ENCODE measurements at places on chromosomes 12 and 14. TPM values are rescaled to one million over a fixed set of nuclear protein-coding genes. Genes with fewer than 3 reads are reported as not detected.

GRCh38 chr12:30764251-30764650, 9.5 kb upstream of the CAPRIN2 start:
- no peak for DNase-seq

DNA sequence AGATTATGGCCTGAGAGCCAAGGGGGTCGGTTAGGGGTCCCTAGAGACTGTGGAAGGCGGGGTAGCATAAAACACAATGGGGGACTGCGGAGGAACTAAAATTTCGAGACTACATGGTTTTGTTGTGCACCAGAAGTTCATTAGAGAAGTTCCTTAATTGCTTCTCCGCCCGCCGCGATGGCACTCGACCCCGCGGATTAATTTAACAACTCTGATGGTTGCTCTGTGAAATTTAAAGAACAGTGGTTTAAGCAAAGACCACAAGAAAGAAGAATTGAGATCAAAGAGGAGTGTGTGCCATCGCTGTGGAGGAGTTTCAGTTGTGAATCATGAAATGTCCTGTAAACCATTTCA, 1.4 kb upstream of the CCDC88C start:
- DNase-seq: no peak

DNA sequence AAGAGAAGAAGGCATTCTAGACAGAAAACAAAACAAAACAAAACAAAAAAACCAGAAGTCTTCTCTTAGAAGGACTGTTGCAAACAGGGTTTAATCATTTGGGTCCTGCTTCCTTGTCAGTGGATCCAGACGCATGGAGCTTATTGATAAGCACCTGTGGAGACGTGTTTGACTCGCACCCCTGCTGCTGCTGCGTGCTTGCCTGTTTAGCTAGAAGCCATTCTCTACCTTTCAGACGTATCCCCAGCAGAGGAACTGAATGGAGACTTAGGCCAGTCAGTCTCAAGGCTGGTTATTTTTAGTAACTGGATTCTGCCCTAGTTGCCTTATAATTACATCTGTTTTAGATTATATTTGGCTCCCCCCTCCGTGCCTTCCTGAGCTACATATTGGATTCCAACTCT, 186.1 kb upstream of the EEA1 start:
- DNase-seq: no peak

DNA sequence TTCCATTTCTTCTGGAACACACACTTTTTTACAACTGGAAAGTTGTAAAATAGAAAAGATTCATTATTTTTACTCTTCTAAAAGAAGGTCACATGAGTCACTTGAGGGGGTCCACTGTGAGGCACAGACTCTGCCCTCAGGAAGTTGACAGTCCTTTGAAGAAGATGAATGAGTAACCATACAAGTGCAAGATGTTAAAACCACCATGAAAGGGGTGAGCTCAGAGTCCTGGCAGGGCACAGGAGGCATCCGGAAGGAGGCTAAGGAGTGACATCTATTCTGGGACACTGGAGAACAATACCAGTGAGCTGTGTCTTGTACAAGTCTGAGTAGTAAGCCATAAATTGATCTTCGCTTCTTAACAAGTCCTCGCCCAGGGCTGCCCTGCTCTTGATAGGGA, 126.0 kb upstream of the FRMD6 start:
- no peak for DNase-seq

GRCh38 chr14:83607682-83608081, 1922.3 kb upstream of the FLRT2 start:
- no peak for DNase-seq

GRCh38 chr14:36950812-36951211, 221.6 kb downstream of the SLC25A21 start:
- no peak for DNase-seq

DNA sequence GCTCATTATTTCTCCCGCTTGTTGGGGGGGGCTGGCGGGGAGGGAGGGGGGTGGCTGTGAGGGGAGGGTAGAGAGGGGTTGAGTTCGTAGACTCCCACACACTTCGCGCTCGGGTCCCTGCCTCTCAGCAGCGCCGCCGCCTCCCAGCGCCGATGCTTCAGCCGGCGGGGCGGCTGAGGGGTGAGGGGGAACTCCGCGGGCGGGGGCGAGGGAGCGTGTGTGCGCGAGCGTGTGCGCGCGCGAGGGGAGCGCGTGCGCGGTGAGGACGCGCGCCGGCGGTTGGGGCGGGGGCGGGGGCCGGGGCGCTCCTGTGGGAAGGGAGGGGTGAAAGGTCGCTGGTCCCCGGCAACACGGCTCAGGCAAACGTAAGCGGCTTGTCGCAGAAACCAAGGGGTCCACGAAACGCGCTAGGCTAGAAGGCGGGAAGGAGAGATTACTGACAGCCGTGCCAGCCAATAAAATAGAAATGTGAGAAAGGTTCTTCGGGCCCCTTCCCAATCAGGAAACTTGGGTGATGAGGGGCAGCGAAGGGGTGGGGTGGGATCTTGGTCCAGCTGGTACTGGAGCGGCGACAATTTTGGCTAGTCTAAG, 343 bp upstream of the NOVA1 start:
- peak; percentile 73 for DNase-seq

- no peak for DNase-seq
Measured at GRCh38 chr14:63468294-63468693, 74.9 kb downstream of the PPP2R5E start.

DNA sequence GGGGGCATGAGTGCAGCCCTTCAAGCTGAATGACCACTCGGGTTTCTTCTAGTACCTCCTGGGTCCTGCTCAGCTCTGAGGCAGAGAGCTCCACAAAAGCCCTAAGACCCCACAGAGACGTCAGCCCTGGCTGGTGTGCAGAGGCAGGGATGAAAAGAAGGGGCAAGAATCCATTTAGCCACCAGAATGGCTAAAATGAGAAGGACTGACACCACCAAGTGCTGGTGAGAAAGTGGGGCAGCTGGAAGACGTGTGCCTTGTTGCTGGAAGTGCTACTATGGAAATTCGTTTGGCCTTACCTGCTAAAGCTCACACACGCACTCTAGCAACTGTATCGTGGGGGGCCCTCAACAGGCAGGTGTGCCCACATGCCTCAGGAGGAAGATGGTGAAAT, 26.7 kb downstream of the RILPL1 start:
- no peak for DNase-seq

DNA sequence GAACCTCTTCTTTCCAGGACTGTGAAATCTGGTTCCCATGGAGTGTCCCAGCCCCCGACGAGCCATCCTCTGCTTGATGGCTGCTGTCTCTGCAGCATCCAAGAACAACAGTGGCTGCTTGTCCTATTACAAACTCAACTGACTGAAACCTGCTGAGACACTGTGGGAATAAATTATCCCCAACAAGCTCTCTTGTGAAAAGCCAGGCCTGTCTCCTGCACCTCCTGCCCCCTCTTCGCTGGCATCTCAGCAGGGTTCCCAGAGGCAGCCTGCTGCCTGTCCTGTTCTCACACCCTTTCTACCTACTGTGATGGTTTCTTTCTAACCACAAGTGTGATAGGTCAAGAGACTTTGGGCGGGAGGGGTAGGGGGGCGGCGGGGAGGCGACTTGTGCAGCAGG, 180.2 kb downstream of the TSPAN9 start:
- DNase-seq: no peak

DNA sequence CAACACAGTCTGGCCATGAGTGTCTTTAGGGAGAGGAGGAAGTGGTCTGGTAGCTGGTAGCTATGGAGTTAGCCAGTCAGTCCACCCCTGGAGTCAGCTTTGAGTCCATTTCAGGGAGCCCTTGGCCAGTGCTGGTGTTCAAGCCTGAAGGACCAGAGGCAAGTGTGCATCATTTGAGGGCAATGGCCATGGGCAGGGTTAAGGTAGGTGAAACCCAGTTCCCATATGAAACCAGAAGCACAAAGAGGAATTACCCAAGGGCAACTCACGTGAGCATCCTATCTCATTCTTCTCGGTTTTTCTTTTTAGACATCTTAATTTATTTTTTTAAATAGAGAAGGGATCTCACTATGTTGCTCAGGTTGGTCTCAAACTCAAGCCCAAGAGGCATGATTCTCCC, 61.3 kb upstream of the ACTN1 start:
- DNase-seq: no peak

- DNase-seq: no peak
Measured at GRCh38 chr12:116480210-116480810, 78.9 kb upstream of the MAP1LC3B2 start.

DNA sequence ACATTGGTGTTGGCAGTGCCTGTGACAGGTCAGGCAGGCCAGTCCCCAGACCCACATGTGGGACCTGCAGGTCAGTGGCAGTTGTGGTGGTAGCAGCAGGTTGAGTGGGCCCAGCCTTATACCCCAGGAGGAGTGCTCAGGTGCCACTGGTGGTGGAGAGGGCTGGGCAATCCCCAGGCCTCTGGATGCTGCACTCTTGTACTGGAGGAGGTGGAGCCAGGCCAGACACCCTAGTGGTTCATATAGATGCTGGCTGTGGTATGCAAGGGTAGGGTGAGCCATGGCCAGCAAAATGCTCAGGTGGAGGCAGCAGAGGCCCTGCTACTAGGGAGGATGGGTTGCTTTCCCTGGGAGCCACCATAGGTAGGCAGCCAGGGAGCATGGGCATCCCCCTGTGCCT, 190.4 kb upstream of the TMPO start:
- DNase-seq: no peak

- DNase-seq: no peak
Measured at GRCh38 chr14:94611179-94611578, 1.0 kb upstream of the SERPINA3 start.

- no peak for DNase-seq
Measured at GRCh38 chr12:5905757-5906156, 39.3 kb downstream of the ANO2 start.

GRCh38 chr14:68983191-68983590, 4.1 kb upstream of the ACTN1 start:
- no peak for DNase-seq

GRCh38 chr14:23095196-23096108, at the start of gene C14orf119:
Gene C14orf119, plus strand, starts transcription at chr14:23095505. Its CDS starts 2,154 bp downstream, at chr14:23097659.
- peak; percentile 96 for DNase-seq

- DNase-seq: no peak
Measured at GRCh38 chr12:64598831-64599230, 11.5 kb upstream of the RASSF3 start.

DNA sequence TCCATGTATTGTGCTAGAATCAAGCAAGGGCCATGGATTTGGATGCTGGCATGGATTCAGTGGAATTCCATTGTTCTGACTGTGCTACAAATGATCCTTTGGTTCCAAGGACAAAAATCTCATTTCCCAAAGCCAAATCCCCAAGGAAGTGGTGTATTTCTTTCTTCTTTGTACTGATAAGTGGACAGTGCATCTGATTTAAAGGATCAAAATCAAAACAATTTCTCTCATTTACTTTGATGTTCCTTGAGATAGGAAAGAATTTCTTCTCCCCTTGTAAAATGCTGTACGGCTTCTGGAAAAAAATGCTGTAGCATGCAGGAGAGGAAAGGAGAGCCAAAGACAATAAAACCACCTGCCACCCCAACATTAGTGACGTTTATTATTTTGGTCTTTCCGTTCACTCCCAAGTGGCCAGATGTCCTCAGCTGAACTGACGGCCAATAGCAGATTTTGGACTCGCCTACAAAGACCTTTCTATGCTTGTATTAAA, 185.7 kb downstream of the PRKD1 start:
- no peak for DNase-seq

DNA sequence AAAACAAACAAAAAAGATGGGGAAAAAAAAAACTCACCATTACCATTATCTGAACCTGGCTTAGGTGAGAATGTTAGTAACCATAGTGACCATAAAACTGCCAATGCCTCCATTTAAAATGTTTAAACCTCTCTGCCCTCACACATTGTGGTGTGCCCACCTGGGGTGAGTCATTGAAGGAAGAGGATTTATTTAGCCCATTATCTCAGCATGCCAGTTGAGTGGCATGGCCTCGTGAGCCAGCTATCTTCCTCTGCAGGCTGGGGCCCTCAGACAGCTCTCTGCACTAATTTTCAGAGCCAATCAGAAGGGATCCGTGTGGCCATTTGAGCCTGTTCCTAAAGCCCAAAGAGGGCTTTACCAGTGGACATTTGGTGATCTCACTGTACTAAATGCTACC, 81.8 kb upstream of the CCDC198 start:
- DNase-seq: no peak

- no peak for DNase-seq
Measured at GRCh38 chr12:14910090-14910915, 24.6 kb upstream of the MGP start.

DNA sequence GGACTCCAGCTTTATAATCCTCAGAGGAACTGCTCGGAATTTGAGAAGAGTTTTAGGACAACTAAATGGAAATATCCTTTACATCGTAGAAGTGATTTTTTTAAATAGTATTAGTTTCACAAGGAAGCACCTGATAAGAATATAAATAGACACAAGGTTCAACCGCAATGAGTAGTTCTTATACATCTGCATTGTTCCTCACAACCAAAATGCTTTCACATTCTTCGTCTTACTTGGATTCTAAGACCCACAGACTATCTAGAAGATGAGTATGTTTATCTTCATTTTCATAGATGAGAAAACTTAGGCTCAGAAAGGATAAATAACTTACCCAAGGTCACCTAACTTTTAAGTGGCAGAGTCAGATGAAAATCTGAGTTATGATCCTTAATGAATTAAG, 469.0 kb downstream of the GALC start:
- no peak for DNase-seq

DNA sequence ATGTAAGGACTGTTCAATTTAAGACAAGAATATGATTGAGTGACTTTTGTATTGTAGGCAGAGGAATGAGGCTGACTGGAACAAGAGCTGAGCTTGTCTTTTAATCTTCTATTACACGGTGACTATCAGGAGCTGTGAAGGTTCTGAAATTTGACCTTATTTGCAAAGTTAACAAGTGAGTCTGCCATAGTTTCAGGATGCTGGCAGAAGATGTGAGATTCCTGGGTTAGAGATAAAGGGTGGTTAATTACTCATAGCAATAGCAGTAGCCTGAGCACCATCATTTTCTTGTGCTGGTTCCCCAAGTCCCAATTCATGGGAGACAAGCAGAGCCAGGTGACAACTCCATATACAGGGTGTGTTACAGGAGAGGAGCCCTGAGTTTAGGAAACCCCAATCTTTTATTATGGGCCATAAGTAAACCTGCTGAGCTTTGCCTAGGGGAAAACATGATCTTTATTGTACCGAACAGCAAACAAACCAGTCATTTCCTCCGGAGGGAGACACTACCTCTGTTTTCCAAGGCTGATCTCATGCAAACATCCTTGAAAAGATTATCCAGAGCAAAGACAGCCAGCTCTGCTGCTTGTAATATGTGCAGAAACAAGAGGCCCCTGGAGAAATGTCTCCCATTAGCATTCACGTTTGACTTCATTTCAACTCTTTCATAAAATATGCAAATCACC, 51.7 kb upstream of the DDX11 start:
- no peak for DNase-seq

GRCh38 chr14:95520346-95520745, 3.9 kb upstream of the SYNE3 start:
- no peak for DNase-seq

Gene VDR
- 175 TPM for total RNA-seq

Gene KIF26A
- 7.7 TPM for total RNA-seq

Gene APOF
- not detected for total RNA-seq

Gene AVPR1A
- total RNA-seq: 1.1 TPM

Gene OTOGL
- total RNA-seq: 0.61 TPM

Gene INSM2
- total RNA-seq: not detected

Gene MYO1H
- not detected for total RNA-seq

Gene SLC10A1
- total RNA-seq: not detected

Gene TEX22
- total RNA-seq: 2.0 TPM

Gene FAM90A1
- total RNA-seq: not detected

Gene NRIP2
- total RNA-seq: 0.96 TPM
